ENCODE measurements at places on chromosomes 11 and 22.
A peak's percentile ranks its signal among the peaks of the same experiment; 100 is the strongest.

GRCh38 chr11:123357990-123358827 lies 71.9 kb upstream of the GRAMD1B start:
- peak; percentile 57 for DNase-seq

- DNase-seq: no peak
These were observed 40.7 kb downstream of the MOB2 start for GRCh38 chr11:1445741-1446445.

DNA sequence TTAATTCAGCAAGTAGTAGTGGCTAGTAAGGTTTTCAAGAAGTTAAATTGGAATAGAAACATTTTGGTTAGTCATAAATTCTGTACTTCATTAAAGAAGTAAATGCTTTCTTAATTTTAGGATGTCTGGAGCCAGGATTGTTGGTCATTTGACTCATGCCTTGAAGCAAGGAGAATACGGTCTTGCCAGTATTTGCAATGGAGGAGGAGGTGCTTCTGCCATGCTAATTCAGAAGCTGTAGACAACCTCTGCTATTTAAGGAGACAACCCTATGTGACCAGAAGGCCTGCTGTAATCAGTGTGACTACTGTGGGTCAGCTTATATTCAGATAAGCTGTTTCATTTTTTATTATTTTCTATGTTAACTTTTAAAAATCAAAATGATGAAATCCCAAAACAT lies 25.8 kb downstream of the ACAT1 start:
- DNase-seq: no peak

DNA sequence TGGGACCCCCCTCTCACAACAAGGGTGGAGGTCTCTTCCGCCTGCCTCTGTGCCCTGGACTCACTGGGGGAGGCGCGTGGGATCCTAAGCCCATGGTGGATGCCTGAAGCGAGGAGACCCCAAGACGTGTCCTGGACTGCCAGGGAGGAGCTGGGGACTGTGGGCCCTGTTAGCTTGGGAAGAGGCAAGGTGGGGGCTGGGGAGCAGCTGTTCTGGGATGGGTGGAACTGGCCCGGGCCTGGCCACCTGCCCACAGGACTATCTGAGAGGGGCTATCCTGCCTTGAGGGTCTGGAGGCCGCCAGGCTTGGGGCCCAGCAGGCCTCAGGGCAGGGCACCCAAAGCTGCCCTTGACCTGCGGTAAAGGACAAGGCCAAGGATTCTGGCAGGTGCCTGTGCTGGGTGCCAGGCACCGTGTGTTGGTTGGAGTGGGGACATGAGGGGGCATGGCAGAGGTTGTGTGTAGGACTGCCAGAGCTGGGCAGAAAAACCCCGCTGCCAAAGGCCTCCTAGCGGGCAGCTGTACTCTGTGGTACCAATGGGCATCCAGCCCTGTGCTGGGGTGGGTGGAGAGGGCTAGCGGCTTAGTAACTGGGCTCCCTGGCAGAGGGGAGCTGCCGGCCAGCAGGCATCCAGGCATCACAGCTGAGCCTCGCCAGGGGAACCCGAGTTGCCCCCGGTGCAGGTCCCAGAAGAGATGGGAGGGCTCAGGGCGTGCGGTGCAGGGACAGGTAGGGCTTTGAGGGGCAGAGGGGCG lies 670 bp downstream of the LSP1 start:
- DNase-seq: peak; percentile 45

DNA sequence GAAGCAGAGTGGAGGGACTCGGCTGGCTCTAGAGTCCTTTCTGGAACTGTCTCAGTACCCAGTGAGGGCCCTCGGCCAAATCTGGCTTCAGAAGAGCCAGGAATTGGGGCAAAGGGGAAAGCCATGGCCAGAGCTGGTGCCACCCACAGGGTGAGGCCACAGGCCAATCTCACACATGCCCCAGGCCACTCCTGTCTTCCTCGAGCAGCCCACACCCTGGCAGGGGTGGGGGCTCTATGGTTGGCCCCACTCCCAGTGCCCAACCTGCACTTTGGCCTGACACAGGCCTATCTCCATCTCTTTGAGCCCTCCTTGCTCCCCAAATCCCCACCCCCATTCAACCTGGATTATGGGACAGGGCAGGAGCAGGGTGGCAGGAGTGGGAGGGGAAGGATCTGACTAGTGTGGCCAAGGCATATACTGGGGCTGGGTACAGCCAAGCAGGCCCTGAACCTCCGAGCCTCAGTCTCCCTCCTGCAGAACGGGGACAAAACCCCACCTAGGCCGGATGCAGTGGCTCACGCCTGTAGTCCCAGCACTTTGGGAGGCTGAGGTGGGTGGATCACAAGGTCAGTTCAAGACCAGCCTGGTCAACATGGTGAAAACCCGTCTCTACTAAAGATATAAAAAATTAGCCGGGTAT lies 6.9 kb downstream of the TST start:
- no peak for DNase-seq

GRCh38 chr11:123549926-123550917 lies 104.2 kb downstream of the SCN3B start:
- DNase-seq: no peak

DNA sequence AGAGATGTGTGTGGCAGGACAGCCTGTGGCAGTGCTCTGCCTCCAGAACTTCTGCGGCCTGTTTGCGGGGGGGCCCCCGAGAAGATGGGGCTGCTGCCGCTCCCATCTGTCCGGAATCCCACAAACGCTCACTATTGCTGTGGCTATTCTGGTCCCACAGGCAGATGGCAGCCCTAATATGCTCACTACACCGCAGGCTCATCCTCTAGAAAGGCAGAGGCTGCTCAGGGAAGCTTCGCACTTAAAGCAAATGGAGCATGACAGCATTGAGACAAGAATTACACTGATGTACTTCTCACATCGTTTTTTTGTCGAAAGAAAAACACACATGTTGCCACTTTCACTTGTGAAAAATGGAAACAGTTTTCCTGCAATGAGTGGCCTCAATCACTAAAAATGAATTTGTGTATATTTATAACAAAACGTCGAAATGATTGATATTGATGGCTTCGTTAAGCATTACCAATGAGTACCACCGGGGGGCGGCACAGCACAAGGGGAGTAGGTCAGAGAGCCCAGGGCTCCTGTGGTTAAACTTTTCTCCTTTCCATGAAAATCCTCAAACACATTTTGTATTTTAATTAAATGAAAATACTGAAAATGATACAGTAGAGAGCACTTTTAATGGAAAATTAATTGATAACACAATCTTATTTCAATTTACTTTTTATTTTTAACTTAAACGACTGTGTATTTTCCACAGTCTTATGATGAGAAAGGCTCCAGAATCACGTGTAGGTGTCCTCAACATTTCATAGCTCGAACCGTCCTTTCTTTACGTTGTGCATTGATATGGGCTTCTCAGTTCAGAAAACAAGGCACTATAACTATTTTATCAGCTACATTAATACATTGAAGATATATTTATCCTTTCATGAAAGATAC lies 69.1 kb downstream of the CTTN start:
- DNase-seq: peak; percentile 51

- no peak for DNase-seq
These were observed 273.7 kb upstream of the KIRREL3 start for GRCh38 chr11:127274328-127274676.

- no peak for DNase-seq
These were observed 298.9 kb upstream of the B3GAT1 start for GRCh38 chr11:134710861-134711407.

GRCh38 chr22:17880020-17880419 lies 105.8 kb upstream of the BID start:
- no peak for DNase-seq

Data from activated CD4-positive, alpha-beta T cell treated with anti-CD3 and anti-CD28 coated beads, Interleukin-2, amount 10 ng/mL, durations not matched to agents 7 days and 5 days (primary cell).